Endothelial cell of umbilical vein (primary cell): ENCODE measurements at places on chromosomes 5 and 9. TPM values are rescaled to one million over a fixed set of nuclear protein-coding genes. Genes with fewer than 3 reads are reported as not detected.

GRCh38 chr9:34590381-34591247, 1.1 kb upstream of the CNTFR start:
- no peak overlapping the region for H3K27ac ChIP-seq
- no peaks in the 10 kb centered on the region for H3K4me1 ChIP-seq
- H3K36me3 ChIP-seq: no peaks in the 10 kb centered on the region
- DNase-seq: peak; percentile 19

DNA sequence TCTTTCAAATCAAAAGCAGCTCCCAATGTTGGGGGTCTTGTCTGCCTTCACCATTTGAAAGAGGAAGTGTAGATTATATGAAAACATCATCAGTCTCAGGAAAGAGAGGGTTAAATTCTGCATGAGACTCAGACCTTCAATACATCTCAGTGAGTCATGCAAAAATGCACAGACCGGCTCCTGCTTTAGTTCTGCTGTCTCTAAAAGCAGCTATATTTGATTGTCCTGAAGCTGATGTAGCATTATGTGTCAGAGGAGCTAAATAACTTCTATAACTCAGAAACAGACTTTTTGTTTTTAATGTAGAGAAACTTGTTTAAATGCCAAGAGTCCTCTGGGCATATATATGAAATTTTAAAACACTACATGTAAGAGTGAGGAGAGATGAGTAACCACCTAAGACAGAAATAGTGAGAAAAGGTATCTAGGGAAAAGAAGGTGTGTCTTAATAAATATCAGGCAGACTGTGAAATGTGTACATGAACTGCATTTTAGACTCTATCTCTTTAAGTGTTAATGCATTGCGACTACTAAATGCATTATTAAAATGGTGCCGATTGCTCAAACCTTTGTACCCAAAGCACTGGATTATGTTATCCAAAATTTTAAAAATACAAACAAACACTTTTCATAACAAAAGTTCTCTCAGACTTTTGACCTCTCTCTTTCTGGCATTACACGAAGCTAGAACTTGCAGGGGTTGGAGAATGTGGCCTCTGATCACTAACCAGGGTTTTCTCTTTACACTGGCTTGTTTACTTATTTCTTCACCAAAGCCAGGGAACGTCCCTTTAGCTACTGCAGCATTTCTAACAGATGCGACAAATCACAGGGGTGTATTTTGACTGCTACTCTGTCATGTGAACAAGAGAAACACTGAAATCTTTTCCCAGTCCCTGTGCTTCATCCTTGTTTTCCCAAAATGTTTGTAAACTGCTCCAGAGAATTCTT, 302.3 kb downstream of the ARL15 start:
- H3K27me3 ChIP-seq: no peaks in the 10 kb centered on the region
- no peaks in the 10 kb centered on the region for H3K36me3 ChIP-seq
- no peak overlapping the region for H3K27ac ChIP-seq
- H3K4me1 ChIP-seq: no peaks in the 10 kb centered on the region
- H3K4me3 ChIP-seq: no peak overlapping the region

The ZNF618 gene
- polyA plus RNA-seq: 19.8 and 22.6 TPM in 2 replicates

The RASGEF1C gene
- polyA plus RNA-seq: not detected in 2 replicates

The ANKRD34B gene
- not detected in 2 replicates for polyA plus RNA-seq
